Central memory CD8-positive, alpha-beta T cell (primary cell): ENCODE measurements at places on chromosomes 2 and 18.

- DNase-seq = no peak
These were observed 46.9 kb downstream of the NFATC1 start for GRCh38 chr18:79442508-79443221.

GRCh38 chr2:170500770-170501169 lies 214.4 kb upstream of the SP5 start:
- no peak for DNase-seq

DNA sequence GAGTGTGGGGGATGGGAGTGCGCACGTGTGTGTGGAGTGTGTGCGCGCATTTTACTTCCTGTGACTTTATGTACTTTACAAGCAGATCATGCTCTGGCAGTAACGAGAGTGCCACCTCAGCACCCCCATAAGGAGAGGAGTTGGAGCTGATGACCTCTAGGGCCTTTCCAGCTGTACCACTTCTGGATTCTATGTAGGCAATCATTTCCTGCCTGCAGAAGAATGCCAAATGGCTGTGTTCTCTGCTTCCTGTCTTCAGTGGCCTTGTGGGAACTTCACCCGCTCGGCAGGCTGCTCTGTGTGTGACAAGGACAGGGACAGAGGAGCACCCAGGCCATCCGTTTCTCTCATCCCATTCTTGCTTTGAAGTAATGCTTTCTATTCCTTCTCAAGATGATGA lies 22.8 kb upstream of the ZNF385B start:
- DNase-seq = no peak

DNA sequence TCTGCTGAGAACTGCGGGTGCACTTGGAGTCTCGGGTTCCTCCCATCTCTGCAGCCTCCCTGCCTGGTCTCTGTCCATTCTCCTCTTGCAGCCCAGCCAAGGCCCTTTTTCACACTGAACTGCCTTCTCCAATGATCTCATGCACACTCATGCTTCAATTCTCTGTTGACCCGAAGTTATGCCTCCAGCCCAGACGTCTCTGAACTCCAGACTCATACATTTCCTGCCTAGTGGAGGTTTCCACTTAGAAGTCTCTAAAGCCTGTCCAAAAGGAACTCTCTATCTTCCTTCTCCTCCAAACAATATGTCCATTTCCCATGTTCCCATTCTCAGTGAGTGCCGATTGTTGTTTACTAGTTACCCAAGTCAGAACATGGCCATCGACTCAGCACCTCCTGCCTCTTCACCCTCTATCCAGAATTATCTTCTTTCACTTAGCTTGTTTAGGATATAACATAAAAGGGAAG lies 155.2 kb downstream of the IRS1 start:
- no peak for DNase-seq

DNA sequence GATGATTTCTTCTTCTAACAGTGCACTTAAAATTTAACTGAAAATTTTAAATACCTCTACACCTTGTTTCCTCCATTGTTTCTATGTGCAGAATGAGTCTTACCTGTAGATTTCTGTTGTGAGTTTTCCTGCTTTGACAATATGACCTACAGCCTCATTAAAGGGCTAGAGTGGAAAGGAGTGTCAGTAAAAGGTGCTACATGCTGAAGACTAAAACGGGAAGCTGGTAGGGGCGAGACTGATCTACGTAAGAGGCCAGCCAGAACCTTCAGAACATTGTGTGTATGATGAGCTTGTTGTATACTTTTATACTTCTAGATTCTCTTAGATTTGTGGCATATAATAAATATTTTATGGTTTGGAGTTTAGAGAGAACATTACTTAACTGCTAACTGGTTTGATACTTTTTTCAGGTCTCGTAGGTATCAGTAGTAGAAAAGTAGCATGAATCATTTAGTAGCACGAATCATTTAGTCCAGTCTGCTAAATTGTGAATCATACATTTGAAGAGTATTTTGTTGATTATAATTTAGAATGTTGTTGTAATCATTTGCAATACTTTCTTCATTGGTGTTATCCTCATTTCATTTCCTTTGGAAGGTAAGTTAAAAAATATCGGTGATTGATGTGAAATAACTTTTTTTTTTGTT lies 14.3 kb downstream of the INSIG2 start:
- DNase-seq = no peak

GRCh38 chr2:43057026-43057741 lies 169.2 kb downstream of the ZFP36L2 start:
- DNase-seq = no peak

- DNase-seq = no peak
These were observed 13.7 kb upstream of the CCDC74B start for GRCh38 chr2:130158631-130159030.

DNA sequence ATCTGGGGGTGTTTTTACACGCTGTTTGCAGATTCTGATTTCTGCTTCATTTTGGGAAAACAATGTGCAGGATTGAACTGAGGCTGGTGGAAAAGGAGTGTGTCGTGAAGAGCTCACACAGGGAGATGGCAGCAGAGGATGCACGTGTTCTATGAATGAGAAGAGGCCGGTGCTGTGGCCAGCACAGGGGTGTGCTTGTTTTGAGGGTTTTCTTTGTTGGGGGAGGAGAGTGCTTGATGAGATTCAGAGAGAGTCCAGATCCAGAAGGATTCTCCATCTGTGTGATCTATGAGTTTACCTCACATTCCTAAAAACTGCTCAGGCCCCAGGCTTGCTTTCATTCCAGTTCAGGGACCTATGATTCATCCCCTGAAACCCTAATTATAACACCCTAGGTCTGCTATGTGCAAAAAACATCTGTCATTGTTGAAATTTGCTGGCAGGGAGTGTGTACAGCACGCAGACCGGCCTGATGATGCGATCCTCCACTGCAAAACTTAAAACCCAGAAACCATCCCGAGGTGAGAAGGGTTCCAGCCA lies 12.1 kb downstream of the TGFA start:
- no peak for DNase-seq

DNA sequence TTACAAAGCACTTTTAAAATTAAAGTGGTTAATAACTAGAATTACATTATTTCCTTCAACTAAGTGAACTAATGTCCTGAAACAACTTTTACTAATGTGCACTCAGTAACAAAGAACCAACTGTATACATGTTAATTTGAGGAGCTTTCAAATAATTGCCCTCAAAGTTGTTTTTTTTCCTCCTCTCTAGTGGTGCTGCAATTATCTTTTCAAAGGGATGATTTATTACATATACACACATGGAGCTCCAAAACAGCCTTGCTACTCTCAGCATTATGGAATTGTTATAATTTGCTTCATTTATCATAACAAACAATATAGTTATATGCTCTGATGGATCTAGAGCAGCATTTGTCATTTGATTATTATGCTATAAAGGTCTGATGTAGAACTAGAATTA lies 246.3 kb upstream of the RASGRP3 start:
- no peak for DNase-seq

GRCh38 chr2:234963773-234964615 lies 12.2 kb downstream of the SH3BP4 start:
- DNase-seq = no peak

DNA sequence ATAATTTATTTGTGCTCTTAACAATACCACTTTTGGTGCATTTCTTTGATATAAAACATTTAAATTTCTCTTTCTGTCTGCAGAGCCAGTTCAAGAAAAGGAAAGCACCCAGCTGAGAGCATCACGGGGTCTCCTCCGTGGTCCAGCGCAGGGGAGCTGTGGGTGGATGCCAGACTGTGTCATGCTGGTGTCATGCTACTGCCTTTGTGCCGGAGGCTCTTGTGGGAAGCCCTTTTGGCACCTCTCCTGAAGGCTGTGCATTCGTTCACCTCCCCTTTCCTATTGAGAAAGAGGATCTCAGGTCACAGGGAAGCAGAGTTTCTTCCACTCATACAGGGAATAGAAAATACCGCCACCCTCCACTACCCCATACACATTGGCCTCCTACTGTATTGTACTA lies 450.4 kb downstream of the GALR1 start:
- DNase-seq = no peak

- no peak for DNase-seq
These were observed at the start of gene ATP6V1C2 for GRCh38 chr2:10721396-10722251. TSS of gene ATP6V1C2 (plus strand) at chr2:10721630. CDS start at chr2:10722850, 1,220 bp downstream.

- DNase-seq = no peak
These were observed 40.4 kb downstream of the KIDINS220 start for GRCh38 chr2:8796878-8797550.

DNA sequence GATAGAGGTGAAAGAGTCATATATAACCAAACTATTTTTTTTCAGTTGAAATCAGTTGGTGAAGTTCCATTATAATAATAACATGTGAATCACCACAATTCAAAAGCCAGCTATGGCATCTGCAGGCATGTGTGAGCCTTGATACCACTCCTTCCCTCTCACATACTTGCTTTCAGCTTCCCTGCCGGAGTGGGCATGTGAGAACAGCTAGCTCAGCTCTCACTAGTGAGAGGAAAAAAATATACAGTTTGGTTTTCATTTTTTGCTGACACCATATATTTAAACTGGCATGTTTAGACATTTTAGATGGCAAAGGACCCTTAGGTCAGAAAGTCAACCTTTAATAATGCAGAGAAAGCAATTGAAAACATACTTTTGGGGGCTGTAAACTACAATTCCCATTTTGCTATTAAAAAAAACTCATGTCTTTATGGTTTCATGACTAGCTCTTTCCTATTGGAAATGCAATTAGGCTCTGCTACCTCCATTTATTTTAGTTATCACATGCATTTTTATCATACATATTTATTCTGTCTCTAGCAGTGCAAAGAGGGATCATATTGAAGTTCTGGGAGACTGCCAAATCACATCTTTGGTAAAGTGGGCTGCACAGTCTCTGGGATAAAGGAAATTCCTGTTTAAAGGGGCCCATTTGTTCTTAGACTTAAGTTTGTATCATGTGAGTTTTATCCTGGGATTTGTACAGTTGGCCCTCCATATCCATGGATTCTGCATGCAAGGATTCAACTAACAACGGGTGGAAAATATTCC lies 33.2 kb upstream of the SLC40A1 start:
- no peak for DNase-seq

DNA sequence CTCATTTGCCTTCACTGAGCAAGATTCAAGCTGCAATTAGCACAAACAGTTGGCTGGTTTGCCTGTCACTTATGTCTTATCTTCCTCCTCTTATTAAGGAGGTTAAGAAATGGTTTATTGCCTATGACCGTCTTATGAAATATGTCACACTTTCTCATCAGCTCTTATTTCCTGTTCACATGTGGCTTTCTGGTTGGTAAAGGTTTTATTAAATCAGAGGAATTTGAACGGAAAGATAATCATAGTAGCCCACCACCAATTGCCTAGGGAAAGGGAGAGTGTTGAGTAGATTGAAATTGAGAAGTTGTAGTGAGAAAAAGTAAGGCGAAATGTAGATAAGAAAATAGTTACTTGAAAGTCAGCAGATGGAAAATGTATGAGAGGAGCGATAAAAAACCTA lies 4.2 kb upstream of the IL1R1 start:
- no peak for DNase-seq

GRCh38 chr18:80252136-80252535 lies 4.8 kb upstream of the PARD6G start:
- DNase-seq = no peak

DNA sequence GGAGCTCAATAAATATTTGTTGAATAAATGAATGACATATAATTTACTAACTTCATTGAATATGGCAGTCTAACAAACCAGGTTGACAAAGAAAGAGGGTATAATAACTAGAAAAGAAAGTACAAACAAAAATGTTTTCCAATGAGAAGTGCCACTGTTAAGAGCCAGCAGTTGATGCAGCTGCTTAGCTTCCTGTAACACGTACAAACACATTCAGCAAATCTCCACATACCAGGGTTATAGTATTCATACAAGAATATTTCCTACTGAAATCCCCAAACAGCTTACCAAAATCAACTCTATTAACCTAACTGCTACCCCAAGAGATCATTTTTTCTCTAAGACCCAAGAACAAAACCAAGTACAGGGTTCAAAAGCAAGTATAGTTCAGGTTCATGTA lies 77.7 kb downstream of the THADA start:
- DNase-seq = no peak

GRCh38 chr18:49562481-49563129 lies 748 bp downstream of the LIPG start:
- DNase-seq = no peak
